Fibroblast of skin of left quadriceps (primary cell): ENCODE measurements at places on chromosomes 12 and 14.
A peak's percentile ranks its signal among the peaks of the same experiment; 100 is the strongest.

DNA sequence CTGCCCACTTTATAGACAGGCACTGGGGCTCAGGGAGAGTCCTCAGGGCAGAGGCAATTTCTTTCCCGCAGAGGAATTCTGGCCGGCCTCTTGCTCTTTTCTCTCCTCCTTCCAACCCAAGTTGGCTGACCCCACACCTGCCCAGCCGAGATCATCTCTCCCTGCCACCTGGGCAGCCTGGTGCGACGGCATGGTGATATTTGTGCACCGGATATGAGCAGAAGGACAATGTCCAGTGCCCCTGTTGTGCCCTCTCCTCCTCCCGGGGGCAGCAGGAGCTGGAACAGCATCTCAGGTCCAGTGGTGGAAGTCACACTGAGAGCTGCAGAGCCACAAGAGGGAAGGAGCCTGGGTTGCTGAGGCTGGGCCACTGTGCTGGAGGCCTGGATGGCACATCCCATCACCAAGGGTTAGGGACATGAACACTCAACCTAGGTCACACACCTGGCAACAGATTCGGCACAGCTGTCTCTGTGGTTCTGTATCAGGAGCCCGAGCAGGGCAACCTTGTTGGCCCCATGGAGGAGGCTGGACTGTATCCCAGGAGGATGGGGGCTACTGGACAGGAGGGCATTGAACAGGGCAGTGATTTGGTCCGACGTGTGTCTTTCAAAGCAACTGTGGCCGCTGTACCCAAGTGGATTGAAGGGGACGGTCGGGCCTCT lies 57.7 kb upstream of the DIO3 start:
- DNase-seq = no peak

DNA sequence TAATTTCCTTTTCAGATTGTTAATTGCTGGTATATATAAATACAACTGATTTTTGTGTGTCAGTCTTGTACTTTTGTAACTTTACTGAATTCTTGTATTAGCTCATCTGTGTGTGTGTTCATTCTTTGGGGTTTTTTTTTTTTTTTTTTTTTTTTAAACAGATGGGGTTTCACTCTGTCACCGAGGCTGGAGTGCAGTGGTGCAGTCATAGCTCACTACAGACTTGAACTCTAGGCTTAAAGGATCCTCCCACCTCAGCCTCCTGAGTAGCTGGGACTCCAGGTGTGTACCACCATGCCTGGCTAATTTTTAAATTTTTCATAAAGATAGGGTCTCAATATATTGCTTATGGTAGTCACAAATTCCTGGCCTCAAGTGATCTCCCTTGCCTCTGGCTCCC lies 68.0 kb downstream of the WNK1 start:
- DNase-seq = no peak

- no peak for DNase-seq
Observed at GRCh38 chr12:111791507-111791906, 24.8 kb downstream of the ALDH2 start.

- peak; percentile 23 for DNase-seq
Observed at GRCh38 chr14:74804219-74804825, 41.2 kb downstream of the YLPM1 start.

DNA sequence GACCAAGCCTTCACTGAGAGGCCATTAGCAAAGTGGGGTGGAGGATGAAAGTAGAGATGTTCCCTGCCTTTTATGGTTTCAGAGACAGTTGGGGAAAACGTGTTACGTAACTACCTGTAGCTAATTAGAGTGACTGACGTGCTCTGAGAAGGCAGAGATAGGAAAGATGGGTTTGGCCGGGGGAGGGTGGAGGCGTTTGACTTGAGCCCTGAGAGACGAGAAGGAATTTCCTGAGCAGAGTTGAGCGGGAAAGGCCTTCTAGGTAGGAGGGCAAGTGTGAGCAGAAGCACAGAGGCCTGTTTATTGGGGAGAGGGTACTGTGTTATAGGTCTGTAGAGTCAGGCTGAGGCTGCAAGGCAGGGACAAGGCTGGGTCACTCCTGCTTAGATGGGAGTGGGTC lies 8.6 kb downstream of the TUNAR start:
- DNase-seq = no peak
